ENCODE measurements at places on chromosomes 2 and 18.

- no peak for DNase-seq
Observed at GRCh38 chr2:20282916-20283592, 58.1 kb upstream of the SDC1 start.

- no peak for DNase-seq
Observed at GRCh38 chr2:86793752-86794151, 3.0 kb upstream of the CD8A start.

GRCh38 chr2:433216-433615 is 145.3 kb upstream of the ALKAL2 start:
- no peak for DNase-seq

DNA sequence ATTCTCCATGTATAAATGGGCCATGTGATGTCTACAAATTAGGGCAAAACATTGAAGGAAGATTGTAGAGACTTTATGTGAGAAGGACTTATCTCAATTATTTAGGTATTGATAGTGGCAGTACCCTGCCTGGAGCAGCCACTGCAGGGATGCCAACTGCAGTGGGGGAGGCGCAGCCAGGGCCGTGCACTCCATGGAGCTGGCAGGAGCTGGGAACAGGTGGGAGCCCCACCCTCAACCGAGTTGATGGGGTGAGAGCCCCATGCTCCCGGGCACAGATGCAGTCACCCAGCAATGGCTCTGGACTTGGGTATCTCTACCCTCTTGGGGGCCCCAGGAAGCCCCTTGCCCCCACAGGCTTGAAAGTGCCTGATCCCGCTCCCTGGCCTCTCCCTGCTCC is 564.3 kb downstream of the SLC4A3 start:
- DNase-seq, result no peak

DNA sequence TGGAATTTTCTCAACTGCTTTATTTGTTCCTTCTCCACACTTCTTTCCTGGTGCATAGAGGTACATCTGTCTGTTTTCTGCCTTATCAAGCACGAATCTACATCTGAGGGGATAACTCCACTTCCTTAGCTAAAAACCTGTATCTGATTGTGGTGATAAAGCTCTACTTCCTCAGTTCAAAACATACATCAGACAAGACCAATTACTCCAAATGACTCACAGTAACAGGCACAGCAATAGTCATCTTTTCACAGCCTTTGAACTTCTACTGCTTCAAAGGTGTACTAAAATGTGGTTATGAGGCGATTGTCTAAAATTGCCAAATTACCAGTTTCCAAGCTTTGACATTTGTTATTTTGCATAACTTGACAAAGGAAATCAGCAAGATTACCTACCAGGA is 803.6 kb upstream of the ZEB2 start:
- no peak for DNase-seq

GRCh38 chr2:37119157-37119556 is 34.8 kb downstream of the GPATCH11 start:
- no peak for DNase-seq

- no peak for DNase-seq
Observed at GRCh38 chr2:216887138-216887537, 27.3 kb upstream of the TNP1 start.

DNA sequence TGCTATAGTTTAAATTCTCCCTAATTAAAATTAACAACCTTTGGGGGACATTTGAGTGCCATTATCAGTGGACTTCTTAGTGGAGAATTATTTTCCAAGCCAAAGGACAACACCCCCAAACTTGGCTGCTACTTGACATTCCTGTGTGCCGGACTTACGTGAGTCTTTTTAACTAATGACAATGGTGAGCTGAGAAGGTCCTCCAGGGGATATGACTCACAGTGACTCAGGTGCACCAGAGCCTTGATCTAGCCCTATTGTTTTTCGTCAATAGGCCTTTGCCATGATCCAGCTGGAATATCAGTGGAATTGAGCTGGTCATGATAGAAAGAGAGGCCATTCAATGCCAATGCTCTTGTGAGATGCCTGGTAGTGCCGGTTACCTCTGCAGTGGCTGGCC is 118.1 kb upstream of the CXCR4 start:
- DNase-seq, result no peak

GRCh38 chr2:179313057-179313456 is 48.4 kb upstream of the SESTD1 start:
- no peak for DNase-seq

- DNase-seq, result no peak
Observed at GRCh38 chr18:53907921-53908320, 316.5 kb downstream of the MBD2 start.

DNA sequence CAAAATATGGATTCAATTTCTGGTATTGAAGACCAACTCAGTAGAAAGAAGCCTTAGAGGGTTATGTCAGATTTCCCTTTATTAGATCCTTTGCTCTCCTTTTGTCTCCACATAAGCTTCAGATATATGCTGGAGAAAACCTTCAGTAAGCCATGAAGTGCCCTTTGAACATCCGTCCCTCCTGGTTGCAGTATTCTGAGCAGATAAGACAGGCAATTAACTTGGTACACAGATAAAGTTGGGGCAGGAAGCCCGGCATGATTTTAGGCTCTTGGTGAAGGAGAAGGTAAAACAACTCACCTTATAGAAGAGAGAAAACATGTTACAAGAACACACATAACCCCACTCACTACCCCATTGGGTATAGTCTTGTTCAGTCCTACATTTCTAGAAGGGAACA is 76.4 kb downstream of the SRD5A2 start:
- DNase-seq, result no peak

GRCh38 chr2:226915846-226916360 is 80.0 kb downstream of the RHBDD1 start:
- DNase-seq, result no peak

DNA sequence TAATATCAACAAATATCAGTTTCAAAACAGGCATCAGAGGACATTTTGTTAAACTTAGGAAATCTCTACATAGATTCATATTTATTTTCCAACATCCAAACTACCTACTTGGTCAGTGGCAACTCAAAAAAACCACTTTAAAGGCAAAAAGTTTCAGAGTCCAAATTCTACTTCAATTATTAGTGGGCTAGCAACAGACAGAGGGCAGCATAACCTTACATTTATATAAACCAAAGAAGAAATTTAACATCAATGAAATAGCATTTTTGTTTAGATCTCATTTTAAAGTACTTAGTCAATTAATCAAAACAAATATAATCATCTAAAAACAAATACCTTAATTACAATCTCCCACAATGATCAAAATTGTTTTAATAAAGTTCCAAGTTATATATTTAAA is 33.3 kb downstream of the RTTN start:
- DNase-seq, result no peak

DNA sequence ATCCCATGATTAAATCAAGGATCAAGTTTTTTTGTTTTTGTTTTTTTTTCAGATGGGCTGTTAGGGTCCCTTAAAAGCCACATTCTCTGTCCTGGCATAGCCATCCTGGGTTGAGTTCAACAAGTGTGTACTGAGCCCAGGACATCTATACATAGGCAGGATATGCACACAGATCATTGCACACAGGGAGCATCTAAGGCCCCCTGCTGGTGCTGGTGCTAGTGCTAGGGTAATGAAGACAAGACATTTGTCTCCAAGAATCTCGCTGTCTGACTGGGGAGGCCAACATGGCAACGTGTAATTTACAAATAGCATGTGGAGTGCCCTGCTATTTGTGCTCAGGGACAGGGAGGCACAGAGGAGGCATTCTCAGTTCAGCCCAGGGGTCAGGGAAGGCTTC is 124.5 kb downstream of the VAPA start:
- DNase-seq, result no peak

GRCh38 chr2:14137643-14138042 is 494.9 kb upstream of the LRATD1 start:
- no peak for DNase-seq

DNA sequence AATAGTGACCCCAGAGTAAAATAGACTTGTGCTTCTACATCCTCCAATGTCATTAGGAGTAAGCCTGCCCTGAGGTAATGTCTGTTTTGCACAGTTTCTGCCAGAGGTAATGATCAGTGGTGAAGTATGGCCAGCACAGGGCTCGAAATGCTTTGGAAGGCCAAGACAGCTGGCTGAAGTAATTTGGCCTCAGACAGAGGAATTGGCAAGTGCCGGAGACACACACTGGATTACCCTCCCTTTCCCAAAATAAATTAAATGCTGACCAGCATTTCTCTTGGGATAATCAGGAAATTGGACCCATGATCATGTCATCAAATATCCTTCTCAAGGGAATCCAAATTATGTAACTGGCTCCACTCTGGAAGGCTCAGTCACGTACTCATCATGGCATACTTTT is 379.0 kb upstream of the CHST9 start:
- DNase-seq, result no peak

GRCh38 chr2:147628971-147629421 is 215.8 kb upstream of the ACVR2A start:
- DNase-seq, result no peak

- DNase-seq, result no peak
Observed at GRCh38 chr18:24200494-24201290, 61.8 kb downstream of the CABYR start.

DNA sequence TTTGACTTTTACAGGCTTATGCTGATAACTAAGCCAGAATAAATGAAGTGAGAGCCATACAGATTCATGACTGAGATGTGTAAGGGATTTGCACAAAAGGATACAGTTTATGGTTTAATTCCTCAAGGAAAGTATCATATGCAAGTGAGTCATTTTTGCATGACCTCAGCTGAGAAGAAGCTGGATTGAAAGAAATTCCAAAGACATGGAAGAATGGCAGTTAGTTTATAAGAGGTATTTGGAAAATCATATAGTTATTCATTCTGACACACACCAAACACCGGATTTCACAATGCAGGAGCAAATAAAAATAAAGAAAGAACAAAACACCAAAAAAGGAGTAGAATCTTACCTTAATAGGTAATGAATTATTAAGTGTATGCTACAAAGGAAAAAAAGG is 83.2 kb upstream of the RND3 start:
- no peak for DNase-seq

DNA sequence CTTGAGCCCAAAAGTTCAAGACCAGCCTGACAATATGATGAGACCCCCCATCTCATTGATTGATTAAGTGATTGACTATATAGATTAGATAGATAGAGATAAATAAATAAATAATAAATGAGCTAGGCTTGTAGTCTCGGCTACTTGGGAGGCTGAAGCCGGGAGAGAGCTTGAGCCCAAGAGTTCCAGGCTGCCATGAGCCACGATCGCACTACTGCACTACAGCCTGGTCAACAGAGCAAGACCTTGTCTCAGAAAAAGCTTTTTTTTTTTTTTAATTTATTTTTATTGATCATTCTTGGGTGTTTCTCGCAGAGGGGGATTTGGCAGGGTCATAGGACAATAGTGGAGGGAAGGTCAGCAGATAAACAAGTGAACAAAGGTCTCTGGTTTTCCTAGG is 12.4 kb downstream of the EIPR1 start:
- DNase-seq, result no peak

DNA sequence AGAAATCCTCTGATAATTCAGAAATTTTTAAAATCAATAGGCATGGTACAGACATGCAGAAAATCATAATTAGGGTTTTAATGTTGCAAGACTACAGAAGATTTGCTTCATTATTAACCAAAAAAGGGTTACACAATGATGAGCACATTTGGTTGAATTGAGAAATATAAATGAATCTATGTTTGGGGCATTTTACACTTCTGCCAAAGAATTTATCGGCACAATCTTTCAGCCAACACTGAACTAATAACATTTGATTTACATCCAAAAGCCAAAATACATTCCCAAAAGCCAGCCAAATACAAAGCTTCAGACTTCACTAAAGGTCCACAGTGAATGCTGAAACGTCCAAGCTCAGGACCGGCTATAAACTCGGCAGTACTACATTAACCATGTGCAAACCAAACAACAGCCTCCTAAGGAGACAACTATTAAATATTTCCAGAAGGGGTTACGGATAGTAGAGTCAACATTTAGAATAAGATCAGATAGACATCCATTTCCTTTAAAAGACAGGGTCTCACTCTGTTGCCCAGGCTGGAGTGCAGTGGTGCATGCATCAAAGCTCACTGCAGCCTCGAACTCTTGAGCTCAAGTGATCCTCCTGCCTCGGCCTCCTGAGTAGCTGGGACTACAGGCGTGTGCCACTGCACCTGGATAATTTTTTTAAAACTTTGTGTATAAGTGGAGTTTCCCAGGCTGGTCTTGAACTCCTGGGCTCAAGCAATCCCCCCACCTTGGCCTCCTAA is 29.4 kb downstream of the SPRED2 start:
- DNase-seq, result no peak

DNA sequence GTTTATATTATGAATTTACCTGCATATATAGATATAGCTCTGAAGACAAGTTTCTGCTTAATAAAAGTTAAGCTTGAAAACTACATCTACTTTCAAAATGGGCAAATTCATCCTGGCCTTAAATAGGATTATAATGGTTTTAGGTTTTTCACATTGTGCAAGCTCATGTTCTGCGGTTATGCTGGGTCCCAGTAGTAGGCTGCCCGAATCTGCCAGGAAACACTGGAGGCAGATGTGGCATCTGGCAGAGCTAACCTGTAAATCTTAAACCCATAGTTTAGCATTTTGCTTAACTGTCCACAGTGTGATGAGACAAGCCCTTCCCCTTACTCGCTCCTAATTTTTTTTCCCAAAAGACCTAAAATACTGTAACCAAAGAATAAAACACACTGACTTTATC is 234.2 kb downstream of the TCF4 start:
- DNase-seq, result no peak
